Aorta (tissue), 5 donors: ENCODE measurements at places on chromosomes 2 and 18.

DNA sequence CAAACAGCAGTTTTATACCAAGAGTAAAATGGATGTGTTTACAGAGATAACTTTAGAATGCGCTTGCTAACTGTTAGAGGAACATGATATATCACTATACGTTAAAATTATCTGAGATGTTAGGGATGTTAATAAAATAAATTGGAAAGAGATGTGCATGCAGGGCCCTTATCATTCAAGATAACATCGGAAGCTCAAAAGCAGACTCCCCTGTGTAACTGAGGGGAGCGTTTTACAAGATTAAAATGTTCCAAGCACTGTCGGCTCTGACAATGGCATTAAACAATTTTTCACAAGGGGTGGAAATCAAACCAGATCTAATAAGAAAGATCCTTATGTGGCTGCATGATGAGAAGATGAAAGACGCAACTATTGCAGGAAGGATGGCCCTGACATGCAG is 53.3 kb upstream of the DCC start:
- no peaks in the 10 kb centered on the region for H3K36me3 ChIP-seq
- no peak overlapping the region for H3K4me3 ChIP-seq
- no peak overlapping the region for H3K27ac ChIP-seq

DNA sequence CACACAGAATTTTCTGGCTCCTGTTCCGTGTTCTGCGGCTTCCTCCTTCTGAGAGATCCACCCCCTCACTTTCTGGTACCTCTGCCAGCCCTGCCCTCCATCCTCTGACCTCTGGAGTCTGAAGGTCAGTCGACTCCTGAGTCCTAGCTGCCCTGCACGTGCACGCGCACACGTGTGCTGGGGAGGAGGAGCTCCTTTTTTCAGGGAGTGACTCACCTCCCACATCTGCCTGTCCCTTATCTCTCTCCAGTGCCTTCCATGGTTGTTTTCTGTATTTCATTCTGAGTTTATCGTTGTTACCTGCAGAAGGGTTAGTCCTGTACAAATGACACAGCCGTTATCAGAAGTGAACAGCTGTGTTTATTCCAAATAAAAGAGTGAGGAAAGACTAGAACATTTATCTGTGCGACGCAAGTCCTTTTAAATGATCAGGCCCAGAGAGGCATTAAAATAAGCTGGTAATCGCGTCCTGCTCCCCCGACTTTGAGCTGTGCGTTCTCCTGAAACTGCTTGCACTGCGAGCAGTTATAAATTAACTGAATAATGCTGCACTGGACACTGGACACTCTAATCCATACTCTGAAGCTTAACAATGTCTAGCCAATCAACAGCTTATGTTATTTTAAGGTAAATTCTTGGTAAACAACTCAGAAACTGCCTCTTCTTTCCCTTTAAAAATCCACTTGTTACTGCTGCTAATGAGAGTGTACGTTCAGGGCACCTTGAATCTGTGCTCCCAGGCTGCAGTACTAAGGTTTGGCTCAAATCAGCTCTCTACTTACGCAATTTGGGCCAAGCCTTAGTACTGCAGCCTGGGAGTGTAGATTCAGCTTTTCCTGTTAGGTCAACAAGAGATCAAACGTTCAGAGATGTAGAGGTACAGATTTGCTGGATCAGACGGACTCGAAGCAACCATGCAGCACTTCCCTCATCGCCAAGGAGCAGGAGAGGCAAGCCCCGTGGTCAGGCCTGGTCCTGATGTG is 72.5 kb downstream of the GALR1 start:
- no peaks in the 10 kb centered on the region for H3K4me1 ChIP-seq
- no peaks in the 10 kb centered on the region for H3K36me3 ChIP-seq
- no peaks in the 10 kb centered on the region for H3K27me3 ChIP-seq
- no peak overlapping the region for H3K27ac ChIP-seq
- no peak overlapping the region for H3K4me3 ChIP-seq

DNA sequence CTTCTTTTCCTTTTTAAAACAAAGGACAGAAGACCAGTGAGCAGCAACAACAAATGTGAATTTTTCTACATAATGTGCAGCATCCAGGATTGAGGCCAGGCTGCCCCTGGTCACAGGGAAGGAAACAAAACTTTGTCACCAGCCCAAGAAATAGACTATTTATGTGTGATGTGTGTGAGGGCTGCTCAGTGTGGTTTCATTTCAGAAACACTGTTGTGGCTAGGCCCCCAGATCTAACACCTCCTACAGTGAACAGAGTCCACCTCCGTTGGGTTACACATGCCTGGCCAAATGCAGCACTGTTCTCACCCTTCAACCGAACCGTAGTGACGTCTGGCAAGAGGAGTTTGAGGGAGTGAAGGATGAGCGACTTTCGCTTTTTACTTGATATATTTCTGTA is 146.3 kb upstream of the RIOK3 start:
- H3K4me3 ChIP-seq, result no peak overlapping the region
- H3K36me3 ChIP-seq, result no peaks in the 10 kb centered on the region
- no peaks in the 10 kb centered on the region for H3K27me3 ChIP-seq
- no peaks in the 10 kb centered on the region for H3K4me1 ChIP-seq

- no peaks in the 10 kb centered on the region for H3K27me3 ChIP-seq
- no peak overlapping the region for H3K4me3 ChIP-seq
- no peaks in the 10 kb centered on the region for H3K4me1 ChIP-seq
- DNase-seq, result no peak
These were observed 159.7 kb downstream of the MYCN start for GRCh38 chr2:16100006-16100405.

DNA sequence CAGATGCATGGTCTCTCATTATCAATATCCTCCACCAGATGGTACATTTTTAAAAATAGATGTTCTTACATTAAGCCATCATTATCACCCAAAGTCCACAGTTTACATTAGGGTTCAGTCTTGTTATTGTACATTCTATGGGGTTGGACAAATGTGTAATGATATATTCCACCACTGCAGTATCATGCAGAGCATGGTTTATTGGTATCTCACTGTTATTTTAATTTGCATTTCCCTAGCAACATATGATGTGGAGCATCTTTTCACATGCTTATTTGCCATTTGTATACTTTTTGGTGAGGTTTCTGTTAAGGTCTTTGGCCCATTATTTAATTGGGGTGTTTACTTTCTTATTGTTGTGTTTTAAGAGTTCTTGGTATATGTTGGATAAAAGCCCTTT is 95.7 kb downstream of the PTH2R start:
- H3K36me3 ChIP-seq, result no peaks in the 10 kb centered on the region
- no peak overlapping the region for H3K4me3 ChIP-seq
- no peak for DNase-seq
- H3K27ac ChIP-seq, result no peak overlapping the region
- no peaks in the 10 kb centered on the region for H3K4me1 ChIP-seq
